ENCODE measurements at places on chromosomes 3 and 15.

- no peak for DNase-seq
Measured at GRCh38 chr3:186869253-186870100, 27.0 kb downstream of the ADIPOQ start.

DNA sequence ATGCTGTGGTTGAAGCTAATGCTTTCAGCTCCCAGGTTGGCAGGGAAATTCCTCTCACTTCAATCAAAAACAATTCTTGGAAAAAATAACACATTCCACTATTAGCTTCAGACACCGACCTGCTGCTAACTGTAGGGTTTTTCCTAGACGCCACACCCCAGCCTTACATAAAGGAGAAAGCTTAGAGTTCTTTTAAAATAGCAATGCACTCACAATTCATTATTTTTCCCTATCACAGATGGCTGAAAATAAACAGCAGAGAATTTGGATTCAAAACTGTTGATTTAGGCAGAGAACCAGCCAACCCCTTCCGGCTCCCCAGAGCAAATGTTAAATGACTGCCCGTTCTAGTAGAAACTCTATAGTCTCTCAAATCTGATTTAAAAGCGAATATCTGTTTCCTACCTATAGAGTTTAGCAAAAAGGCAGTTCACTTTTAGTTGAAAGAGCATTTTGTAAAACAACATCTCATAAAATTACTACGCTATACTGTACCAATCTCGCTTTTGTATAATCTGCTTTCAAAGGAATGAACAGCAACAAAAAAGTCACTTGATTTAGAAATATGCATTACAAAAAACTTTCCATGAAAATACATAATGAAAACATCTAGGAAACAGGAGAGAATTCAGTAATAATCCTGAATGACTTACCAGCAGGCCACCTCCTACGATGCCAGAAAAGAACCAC, 586 bp downstream of the TM4SF1 start:
- no peak for DNase-seq

- no peak for DNase-seq
Measured at GRCh38 chr3:86967062-86967461, 23.9 kb downstream of the VGLL3 start.

- DNase-seq: no peak
Measured at GRCh38 chr15:48617619-48618018, 27.9 kb downstream of the FBN1 start.
